Stimulated activated CD4-positive, alpha-beta T cell treated with anti-CD3 and anti-CD28 coated beads, Interleukin-4, amount 100 ng/mL, for 1 hour (primary cell): ENCODE measurements at places on chromosomes 6 and 20.
A peak's percentile ranks its signal among the peaks of the same experiment; 100 is the strongest.

- DNase-seq, result no peak
Measured at GRCh38 chr6:113187661-113188060, 669.5 kb upstream of the MARCKS start.

GRCh38 chr6:96809119-96809518 lies 28.2 kb downstream of the GPR63 start:
- no peak for DNase-seq

DNA sequence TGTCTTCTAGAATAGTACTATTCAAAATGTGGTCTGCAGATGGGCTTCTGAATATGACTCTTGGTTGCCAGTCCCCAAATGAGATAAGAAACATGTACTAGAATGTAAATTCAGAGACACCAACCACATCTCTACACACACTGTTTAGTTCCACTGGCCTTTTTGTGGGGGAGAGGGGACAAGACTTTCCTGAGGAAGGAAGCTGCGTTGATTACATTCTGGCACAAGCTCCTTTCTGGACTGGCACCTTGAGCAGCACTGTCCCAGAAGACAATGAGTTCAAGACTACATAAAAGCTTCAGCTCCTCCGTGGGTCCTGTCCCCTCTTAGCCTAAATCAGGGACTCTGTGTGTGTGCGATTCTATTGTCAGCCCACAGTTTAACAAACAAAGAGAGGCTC lies 6.9 kb upstream of the IYD start:
- DNase-seq, result no peak

DNA sequence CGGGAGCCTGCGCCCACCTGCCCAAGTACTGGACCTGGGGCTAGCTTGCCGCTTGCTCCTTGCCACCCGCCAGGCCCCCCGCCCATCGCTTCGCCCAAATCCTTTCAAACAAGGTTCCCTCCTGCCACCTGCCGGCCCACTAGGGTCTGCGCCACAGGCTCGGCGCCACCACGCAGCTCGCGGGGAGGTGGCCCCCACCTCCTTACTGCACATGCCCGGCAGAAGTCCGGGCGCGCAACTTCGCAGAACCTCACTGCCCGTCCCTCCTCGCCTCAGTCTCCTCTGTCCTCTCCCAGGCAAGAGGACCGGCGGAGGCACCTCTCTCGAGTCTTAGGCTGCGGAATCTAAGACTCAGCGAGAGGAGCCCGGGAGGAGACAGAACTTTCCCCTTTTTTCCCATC lies 11.2 kb downstream of the GNAS-AS1 start:
- peak; percentile 52 for DNase-seq

GRCh38 chr6:157880534-157880933 lies 57.5 kb downstream of the SNX9 start:
- DNase-seq, result no peak

- DNase-seq, result peak; percentile 73
Measured at GRCh38 chr20:50575865-50576720, 65.9 kb downstream of the PTPN1 start.

- DNase-seq, result no peak
Measured at GRCh38 chr20:17493173-17493572, 38.0 kb downstream of the BFSP1 start.

- DNase-seq, result no peak
Measured at GRCh38 chr6:63919556-63920110, 284.0 kb downstream of the PHF3 start.

- no peak for DNase-seq
Measured at GRCh38 chr6:137795501-137795900, 71.6 kb upstream of the TNFAIP3 start.

GRCh38 chr20:19644085-19644484 lies 114.0 kb upstream of the RIN2 start:
- DNase-seq, result no peak

DNA sequence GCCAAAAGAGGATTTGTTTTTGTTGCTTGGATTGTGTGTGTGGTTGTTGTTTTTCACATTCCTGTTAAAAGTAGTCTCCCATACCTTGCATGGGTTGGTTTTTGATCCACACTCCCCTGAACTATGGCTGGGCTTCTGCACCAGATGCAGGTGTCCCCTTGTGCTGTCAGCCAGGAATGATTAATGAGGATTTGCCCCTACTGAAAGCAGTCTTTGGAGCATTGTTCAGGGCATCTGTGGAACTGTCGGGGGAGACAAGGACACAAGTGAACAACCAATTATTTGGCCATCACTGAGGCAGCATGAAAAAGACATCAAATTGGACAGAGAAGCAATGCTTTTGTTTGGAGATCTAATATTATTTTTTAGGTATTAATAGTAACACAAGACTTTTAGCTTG lies 373.2 kb upstream of the MMS22L start:
- no peak for DNase-seq

DNA sequence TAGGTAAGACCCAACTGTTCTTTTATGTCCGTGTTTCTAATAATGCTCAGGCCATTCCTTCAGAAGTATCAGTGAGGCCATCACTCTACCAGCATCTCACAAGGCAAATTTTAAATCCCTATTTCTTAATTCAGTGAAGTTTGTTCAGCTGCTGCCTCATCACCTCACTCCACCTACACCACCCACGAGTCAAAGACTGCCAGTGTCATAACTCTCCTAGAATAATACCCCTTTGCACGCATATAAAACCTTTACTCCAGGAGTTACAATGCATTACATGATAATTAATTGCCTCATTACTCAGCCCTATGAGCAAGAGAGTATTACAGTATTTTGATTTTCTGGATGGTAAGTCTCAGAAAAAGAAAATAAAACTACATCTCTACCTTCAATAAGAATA lies 793.6 kb downstream of the TFAP2A start:
- no peak for DNase-seq

- no peak for DNase-seq
Measured at GRCh38 chr20:9839626-9840025, 750 bp upstream of the PAK5 start.

- DNase-seq, result no peak
Measured at GRCh38 chr20:58094698-58095097, 133.8 kb downstream of the ANKRD60 start.
